ENCODE measurements at places on chromosomes 5 and 9.

- DNase-seq, result no peak
Measured at GRCh38 chr5:169803077-169803981, 166.3 kb downstream of the DOCK2 start.

DNA sequence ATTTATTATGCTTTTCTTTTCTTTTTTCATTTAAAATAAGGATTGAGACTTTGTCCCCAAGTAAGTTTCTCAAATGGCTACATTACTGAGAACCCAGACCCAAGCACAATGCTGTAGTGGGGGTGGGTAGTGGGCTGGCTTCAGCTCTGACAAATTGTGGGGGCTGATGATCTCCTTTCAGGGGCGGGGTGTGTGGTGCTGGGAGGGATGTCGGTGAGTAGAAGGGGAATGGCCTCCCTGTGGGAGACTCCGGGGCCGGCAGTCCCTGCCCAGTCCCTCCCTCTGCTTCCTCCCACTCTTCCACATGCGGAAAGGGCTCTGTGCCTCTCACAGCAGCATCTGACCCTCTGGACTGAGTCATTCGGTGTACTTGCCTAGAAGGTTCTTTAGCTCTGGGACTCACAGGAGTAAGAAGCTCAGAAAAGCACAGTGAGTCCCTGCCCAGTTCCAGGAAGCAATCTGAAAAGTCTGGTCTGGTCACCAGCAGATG, 14.3 kb downstream of the CD180 start:
- DNase-seq, result no peak

- no peak for DNase-seq
Measured at GRCh38 chr5:55540024-55540423, 5.3 kb upstream of the PLPP1 start.

GRCh38 chr5:14082973-14083372, 60.2 kb upstream of the TRIO start:
- DNase-seq, result no peak

DNA sequence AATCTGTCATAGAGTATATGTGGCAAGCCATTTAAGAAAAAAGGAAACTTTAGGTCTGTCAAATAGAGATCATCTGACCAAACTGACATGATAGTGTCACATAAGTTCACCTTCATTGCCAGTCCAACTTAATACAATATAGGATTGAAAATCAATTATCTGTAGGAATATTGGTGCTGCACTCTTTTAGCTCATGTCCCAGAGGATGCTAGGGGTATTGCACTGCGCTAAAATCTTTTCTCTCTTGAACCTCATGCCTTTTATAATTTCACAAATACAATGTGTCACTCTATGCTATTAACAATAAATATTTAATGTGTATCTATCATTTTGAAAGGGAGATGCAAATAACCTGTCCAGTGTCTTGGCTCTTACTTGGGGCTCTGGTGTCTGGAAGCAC, 72.4 kb upstream of the FAM120A start:
- DNase-seq, result no peak

- DNase-seq, result no peak
Measured at GRCh38 chr5:93078082-93079038, 502.7 kb downstream of the NR2F1-AS1 start.

DNA sequence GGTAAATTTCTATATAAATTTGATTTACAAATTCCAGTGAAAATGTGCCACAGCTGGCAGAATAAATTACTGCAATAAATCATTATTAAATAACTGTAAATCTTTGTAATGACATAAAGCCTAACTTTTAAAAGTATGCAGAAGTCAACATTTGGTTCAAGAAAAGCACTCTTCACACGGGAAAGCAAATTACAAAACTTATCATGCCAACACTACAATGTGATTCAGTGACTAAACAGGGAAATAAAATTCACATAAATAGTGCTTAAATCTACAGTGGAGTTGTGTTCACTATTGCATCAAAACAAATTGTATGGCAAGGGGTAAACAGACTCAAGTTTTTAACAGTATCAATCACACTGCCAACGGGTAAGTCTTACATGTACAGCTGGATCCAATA, 117.2 kb downstream of the BNC2 start:
- no peak for DNase-seq

- DNase-seq, result no peak
Measured at GRCh38 chr5:122464191-122464590, 152.2 kb downstream of the SNCAIP start.

DNA sequence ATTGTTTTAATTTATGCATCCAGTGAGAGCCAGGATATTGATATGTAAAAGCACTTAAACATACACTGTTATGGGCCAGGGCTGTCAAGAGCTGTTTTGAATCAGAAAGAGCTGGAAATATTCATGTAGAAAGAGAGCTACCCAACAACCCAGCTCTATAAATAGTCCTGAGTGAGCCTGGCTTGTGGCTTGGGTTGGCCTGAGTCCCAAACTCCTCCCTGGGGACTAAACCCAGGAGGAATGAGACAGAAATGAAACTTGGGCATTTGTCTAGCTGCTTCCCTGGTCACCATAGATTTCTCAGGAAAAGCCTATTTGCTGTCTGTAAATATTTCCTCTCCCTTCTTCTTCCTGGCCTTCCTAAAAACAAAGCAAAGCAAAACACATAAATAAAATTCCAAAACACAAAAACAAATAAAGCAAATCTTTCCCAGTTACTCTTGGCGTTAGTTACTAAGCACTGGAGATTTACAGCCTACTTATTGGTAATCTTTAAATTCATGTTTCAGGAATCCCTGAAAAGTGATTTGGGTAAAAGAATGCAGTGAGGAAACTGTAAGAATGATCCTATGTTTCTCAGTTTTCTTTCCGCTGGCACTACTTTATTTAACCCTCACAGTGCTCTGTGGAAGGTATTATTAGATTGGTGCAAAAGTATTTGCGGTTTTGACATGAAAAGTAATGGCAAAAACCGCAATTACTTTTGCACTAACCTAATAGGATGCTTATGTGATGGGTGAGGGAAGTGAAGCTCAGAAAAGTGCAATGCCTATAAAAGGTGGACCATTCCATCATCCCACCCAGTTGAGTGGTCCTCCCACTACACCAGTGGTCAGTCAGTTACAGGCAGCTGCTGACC, 111.8 kb downstream of the CARTPT start:
- no peak for DNase-seq

DNA sequence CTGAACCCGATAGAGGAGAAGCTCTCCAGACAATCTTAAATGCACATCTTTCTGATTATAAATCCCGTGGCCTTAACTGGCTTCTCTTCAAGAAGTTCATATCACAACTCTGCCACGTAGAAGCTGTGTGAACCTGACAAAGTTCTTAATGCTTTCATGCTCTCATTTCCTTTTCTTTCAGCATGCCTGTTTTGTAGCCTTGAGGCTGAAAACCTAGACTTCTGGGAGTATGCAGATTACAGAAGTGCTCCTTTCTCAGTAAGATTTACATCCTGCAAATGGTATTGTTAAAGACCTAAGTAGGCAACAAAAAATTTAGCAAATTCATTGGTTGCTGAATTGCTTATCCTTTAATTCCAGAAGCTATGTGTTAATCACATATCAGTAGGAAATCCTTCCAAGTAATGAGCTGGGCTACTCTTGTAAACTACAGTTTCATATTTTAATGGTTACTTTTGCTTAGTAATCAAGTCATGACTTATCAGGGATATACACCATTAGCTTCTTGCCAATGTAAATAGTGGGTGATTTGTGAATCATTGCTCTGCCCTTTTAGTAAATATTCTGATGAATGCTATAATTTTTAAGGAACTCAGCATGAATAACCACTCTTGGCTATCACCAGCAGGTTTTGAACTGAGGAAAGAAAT, 334.7 kb downstream of the FBXL7 start:
- DNase-seq, result no peak

GRCh38 chr5:168047043-168047668, 244.3 kb upstream of the WWC1 start:
- DNase-seq, result no peak

GRCh38 chr9:105126226-105126625, 118.2 kb upstream of the SLC44A1 start:
- DNase-seq, result no peak

DNA sequence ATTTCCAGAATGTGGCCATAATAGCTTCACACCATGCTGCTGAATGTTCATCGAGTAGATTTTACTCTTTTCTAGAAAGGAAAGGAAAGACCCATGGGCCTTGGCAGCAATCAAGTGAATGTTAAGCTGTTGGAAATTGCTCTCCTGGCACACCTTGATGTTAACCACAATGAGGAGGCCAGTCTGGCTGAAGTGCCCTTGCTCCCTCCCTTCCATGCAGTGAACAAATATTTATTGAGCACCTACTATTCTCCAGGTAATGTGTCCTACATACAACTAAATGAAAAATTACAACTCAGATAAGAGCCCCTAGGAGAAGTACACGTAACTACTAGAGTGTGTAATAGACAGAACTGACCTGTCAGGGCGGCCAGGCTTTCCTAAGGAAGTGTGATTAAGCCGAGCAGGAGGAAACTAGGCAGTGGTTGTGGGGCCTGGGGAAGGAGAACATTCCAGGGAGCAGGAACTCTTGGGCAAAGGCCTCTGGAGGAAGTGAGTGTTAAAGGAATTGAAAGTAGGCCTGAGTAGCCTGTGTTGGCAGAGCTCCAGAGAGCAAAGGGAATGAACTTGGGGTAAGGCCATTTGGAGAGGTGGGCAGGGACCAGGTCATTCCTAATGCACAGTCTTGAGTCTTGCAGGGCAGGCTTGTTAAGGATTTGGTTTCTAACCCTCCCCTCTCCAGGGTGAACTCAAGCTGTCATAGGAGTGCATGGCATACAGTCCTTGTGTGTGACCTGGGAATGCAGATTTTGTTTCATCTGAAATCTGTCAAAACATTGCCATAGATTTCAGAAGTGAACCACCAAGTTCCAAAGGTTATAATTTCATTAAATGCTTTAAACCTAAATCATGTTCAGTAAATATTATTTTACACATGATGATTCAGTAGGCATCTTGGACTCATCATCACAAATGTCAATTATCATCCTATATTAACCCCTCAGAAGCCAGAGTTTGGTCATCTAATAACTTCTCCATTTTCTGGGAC, 9.0 kb upstream of the ZSWIM6 start:
- no peak for DNase-seq

GRCh38 chr5:78004559-78004958, 228.4 kb upstream of the TBCA start:
- DNase-seq, result no peak

GRCh38 chr9:135468854-135469521, 10.6 kb upstream of the PPP1R26 start:
- peak; percentile 37 for DNase-seq

DNA sequence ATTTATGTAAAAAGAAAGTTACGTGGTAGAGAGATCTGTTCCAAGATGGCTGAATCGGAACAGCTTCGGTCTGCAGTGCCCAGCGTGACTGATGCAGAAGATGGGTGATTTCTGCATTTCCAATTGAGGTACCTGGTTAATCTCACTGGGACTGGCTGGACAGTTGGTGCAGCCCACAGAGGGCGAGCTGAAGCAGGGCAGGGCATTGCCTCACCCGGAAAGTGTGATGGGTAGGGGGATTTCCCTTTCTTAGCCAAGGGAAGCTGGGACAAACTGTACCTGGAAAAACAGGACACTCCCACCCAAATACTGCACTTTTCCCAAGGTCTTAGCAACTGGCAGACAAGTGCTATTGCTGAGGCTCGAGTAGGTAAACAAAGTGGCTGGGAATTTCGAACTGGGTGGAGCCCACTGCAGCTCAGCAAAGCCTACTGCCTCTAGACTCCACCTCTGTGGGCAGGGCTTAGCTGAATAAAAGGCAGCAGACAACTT, 13.1 kb upstream of the HSD17B4 start:
- no peak for DNase-seq

Data from activated effector memory CD4-positive, alpha-beta T cell treated with Interleukin-2 at 50 U/mL for 16 hours (primary cell).